ENCODE measurements at places on chromosomes 7 and 10. TPM values are rescaled to one million over a fixed set of nuclear protein-coding genes. Genes with fewer than 3 reads are reported as not detected.

The NKX6-2 gene
- total RNA-seq, result not detected

The NME8 gene
- total RNA-seq, result not detected

The GRM3 gene
- 2.1 TPM for total RNA-seq

The GPC2 gene
- 4.5 TPM for total RNA-seq

The KLF14 gene
- 0.83 TPM for total RNA-seq

The UCN3 gene
- not detected for total RNA-seq

The BMPER gene
- 1.0 TPM for total RNA-seq

The GDF2 gene
- not detected for total RNA-seq

DNA sequence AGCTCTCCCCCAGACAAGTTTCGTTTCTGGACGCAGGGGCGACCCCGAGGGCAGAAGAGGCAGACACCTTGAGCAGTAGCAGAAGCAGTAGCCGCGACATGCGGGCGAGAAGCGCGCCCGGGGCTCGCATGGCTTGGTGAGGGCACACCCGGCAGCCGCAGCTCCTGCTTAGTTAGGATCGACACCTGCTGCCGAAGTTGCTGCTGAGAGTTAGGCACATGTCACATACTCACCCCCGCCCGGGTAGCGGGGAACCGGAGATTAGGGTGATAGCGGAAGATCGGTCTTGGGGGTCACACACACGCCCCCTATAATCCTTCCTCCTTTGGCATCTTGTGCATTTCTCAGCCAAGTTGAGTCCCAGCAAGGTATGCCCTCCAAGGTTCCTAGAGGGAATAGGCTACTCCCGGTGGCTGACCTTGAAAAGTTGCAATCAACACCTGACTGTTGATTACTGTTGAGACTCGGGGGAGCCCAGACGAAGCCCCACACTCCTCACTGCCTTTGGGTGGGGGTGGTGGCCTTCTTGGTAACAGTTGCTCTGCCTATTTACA is 668 bp downstream of the GPR37 start:
- no peaks in the 10 kb centered on the region for H3K27me3 ChIP-seq
- no peaks in the 10 kb centered on the region for H3K4me1 ChIP-seq
- no peak for DNase-seq
- no peak overlapping the region for H3K27ac ChIP-seq
- peak overlapping the region; percentile 43 for H3K4me3 ChIP-seq

DNA sequence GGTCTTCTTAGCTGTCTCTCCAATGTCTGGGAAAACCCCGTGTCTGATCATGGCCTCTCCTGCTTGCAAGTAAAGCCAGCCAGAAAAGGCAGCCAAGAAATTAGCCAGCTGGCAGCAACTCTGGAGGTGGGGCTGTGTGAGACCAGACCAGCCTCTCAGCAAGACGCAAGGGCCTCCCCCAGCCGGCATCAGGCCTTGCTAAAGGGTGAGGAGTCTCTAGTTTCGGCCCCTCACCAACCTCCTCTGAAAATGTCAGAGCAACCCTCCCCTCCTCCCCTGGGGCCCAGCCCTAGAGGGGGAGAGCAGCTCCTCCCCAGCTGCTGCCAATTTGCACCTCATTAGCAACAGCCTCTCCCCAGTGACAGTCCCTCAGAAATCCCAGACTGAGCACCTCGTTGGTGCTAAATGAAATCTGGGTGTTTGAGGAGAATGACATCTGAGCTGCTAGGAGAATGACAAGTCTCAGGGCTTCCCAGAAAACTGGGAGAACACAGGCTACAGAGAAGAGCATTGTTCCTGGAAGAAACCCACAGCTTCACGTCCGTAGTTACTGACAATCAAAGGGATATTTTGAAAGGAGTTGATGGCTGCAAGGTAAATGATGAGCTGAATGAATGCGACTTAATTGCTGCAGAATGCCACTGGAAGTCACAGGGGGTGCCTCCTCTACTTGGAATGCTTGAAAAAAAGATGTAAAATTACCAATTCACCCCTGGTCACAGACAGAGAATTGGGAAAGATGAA is 25.9 kb downstream of the DGKI start:
- no peaks in the 10 kb centered on the region for H3K27me3 ChIP-seq
- no peak overlapping the region for H3K27ac ChIP-seq
- H3K4me3 ChIP-seq, result no peak overlapping the region
- H3K36me3 ChIP-seq, result no peaks in the 10 kb centered on the region
- H3K4me1 ChIP-seq, result no peaks in the 10 kb centered on the region

GRCh38 chr7:77674878-77675277 is 21.4 kb upstream of the RSBN1L start:
- no peak for DNase-seq
- H3K4me1 ChIP-seq, result no peaks in the 10 kb centered on the region
- H3K4me3 ChIP-seq, result no peak overlapping the region
- H3K27me3 ChIP-seq, result no peaks in the 10 kb centered on the region

DNA sequence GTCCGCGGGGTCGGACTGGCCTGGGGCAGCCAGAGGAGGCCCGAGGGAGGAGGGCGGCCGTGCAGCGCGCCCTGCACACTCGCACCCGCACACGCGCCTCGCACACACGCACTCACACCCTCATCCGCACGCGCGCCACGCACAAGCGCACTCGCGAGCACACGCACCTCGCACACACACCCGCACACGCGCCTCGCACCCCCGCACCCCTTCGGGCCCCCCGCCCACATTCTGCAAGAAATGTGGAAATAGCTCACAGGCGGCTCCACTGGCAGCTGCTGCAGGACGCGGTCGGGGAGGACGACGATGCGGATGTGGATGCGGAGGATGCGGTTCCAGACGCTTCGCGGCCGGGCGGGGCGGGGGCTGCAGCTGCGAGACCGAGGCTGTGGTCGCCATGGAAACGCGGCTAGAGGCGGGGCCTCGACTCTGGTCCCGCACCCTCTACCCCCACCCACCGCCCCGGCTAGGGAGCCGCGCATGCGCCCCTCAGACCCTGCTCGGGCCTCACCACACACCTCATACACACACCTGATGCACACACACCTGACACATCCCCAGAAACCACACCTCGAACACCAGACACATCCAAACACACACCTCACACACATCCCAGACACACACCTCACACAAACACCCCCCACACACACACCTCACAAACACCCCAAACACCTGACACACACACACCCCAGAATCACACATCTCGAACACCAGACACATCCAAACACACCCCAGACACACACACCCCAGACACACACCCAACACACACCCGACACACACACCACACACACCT is at the start of gene CALY:
Gene CALY, minus strand, starts transcription at position 320 of the 793 bp plus-strand sequence. CDS start 7,907 bp downstream, outside the sequence.
- peaks cover 21% of the 10 kb centered on the region for H3K4me1 ChIP-seq
- no peak for DNase-seq
- H3K36me3 ChIP-seq, result no peaks in the 10 kb centered on the region
- H3K27me3 ChIP-seq, result peaks cover 42% of the 10 kb centered on the region

DNA sequence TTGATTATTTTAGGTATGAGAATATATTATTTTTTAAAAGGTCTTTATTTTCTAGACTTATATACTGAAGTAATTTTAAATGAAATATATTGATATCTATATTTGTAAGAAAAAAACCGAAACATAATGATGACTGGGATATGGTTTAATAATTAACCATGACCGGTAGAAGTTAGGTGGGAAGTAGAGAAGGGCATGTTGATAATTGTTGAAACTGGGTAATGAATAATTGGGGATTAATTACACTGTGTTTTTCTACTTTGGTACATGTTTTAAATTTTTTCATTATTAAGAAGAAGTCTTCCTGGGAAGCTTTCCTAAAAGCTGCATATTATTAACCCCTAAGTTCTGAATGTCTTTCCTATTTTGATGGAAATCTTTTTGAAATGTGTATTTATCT is 16.3 kb downstream of the TSPAN12 start:
- H3K36me3 ChIP-seq, result no peaks in the 10 kb centered on the region
- DNase-seq, result no peak
- H3K4me3 ChIP-seq, result no peak overlapping the region
- H3K27me3 ChIP-seq, result no peaks in the 10 kb centered on the region
- H3K4me1 ChIP-seq, result no peaks in the 10 kb centered on the region

GRCh38 chr7:129401228-129401966 is 32.8 kb upstream of the STRIP2 start:
- H3K4me3 ChIP-seq, result no peak overlapping the region
- no peaks in the 10 kb centered on the region for H3K4me1 ChIP-seq
- H3K36me3 ChIP-seq, result no peaks in the 10 kb centered on the region
- no peak overlapping the region for H3K27ac ChIP-seq

DNA sequence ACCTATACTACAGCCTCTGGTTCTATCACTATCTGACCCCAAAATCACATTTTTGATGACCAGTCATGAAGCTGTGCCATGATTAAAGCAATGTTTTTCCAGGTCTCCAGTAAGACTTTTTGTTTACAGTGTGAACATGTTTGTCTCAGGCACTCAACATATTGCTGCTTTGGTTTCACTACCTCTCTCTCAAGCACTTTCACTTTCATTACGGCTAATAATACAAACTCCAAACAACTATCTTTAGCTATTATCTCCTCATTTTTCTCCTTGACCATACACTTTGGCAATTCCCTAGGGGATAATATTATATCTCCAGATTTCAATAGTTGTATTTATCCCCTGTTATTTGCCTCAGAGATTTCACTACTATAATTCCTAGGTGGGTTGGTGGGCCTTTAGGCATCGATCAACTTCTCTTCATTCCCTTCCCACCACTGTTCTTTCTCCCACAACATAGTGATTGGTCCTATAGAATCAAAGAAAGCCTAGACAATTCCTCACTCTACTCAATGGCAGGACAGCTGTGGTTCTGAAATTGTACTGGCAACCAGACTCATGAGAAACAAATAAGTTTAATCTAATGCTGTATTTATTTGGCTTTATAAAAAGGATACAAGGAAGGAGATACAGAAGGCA is 261.4 kb upstream of the ZWINT start:
- H3K4me1 ChIP-seq, result no peaks in the 10 kb centered on the region
- no peaks in the 10 kb centered on the region for H3K36me3 ChIP-seq
- peak overlapping the region; percentile 12 for H3K27ac ChIP-seq

- H3K27ac ChIP-seq, result no peak overlapping the region
- H3K36me3 ChIP-seq, result no peaks in the 10 kb centered on the region
- H3K27me3 ChIP-seq, result no peaks in the 10 kb centered on the region
- no peak for DNase-seq
- no peaks in the 10 kb centered on the region for H3K4me1 ChIP-seq
- no peak overlapping the region for H3K4me3 ChIP-seq
Measured at GRCh38 chr7:69719717-69720116, 121.4 kb downstream of the AUTS2 start.

DNA sequence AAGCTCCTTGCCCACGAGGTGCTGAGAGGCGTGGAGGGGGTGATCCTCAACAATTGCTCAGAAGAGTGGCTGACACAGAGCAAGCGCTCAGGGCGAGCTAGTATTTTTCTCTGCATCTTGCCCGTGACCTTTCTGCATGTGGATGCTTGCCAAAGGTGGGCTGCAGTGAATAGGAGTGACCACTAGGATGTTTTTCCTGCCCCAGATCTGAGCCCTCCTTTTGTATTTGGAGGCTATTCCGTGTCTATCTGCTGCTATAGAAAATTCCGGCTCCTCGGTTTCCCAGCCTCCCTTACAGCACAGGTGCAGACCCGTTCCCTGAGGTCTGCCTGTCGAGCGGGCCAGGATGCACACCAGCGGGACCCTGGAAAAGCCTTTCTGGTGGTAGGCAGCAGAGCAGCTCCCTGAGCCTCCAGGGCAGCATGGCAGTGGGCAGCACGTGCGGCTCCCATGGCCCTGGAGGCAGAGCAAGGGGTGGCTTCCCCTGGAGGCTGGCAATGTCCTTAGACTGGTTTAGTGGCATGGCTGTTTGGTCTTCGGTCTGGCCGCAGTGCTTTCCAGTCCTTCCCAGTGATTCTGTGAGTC is 145.1 kb upstream of the PCBD1 start:
- H3K36me3 ChIP-seq, result no peaks in the 10 kb centered on the region
- no peaks in the 10 kb centered on the region for H3K4me1 ChIP-seq
- no peak overlapping the region for H3K27ac ChIP-seq

DNA sequence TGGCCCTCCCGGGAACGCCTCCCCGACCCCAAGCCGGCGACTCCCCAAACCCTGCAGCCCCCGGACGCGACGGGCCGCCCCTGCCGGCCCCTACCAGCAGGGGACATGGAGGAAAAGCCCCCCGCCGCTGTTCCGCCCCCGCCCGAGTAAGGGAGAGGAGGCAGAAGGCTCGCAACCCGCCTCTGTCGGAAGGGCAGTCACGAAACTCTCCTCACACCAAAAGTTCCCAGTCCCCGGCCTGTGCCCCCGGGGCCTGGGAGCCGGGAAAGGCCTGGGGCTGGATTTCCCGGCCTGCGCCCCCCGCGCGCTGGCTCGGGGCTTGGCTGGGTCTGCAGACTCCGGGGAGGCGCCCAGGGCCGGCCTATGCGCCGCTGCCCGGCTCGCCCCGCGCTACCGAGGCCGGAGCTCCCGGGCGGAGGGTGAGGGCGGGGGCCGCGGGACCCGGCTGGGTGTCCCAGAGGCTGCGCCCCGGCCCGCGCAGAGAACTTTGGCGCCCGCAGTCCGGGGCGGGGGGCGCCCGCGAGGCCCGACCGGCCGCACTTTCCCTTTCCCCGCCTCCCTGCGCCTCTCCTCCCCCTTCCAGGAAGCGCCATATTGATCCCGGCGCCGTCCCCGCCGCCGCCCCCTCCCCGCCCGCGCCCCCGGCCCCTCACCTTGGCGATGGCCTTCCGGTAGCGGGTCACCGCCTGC is 728 bp downstream of the PARD3 start:
- H3K4me3 ChIP-seq, result peak overlapping the region; percentile 56
- peak overlapping the region; percentile 95 for H3K27ac ChIP-seq
- DNase-seq, result peak; percentile 58
- H3K27me3 ChIP-seq, result no peaks in the 10 kb centered on the region
- H3K4me1 ChIP-seq, result peaks cover 13% of the 10 kb centered on the region

GRCh38 chr10:105017691-105018090 is 376.6 kb downstream of the SORCS3 start:
- H3K27ac ChIP-seq, result no peak overlapping the region
- no peaks in the 10 kb centered on the region for H3K36me3 ChIP-seq
- DNase-seq, result no peak
- H3K4me3 ChIP-seq, result no peak overlapping the region

- H3K27me3 ChIP-seq, result no peaks in the 10 kb centered on the region
- H3K4me1 ChIP-seq, result no peaks in the 10 kb centered on the region
- no peak overlapping the region for H3K27ac ChIP-seq
- DNase-seq, result no peak
Measured at GRCh38 chr7:120825576-120825975, 32.4 kb downstream of the TSPAN12 start.

GRCh38 chr7:23955145-23955544 is 245.1 kb downstream of the STK31 start:
- H3K4me3 ChIP-seq, result no peak overlapping the region
- H3K4me1 ChIP-seq, result no peaks in the 10 kb centered on the region
- no peaks in the 10 kb centered on the region for H3K36me3 ChIP-seq

DNA sequence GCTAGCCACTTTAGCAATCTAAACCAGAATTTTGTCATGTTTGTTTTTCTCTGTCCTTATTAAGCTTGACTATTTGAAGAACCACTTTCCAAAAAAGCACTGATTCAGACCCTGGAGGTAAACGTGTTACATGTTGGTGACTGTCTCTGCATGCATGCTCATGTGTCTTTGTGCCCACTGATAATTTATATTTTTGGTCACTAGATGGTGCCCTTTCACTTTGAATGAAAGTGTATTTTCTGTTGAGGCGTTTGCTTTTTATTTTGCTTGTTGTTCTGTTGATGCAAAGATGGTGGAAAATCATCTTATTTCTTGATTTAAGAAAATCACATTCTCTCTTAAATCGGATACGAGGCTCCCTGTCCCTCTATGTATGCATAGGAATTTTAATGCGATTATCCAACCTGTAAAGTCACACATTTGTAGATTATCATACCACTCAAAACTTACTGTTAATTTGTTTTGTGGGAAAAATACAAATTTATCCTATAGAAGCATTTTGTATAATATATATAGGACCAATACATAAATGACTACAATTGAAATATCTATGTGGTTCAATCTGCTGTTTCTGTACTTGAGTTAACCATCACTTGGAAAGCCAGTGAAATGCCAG is 269.3 kb downstream of the BICC1 start:
- no peak overlapping the region for H3K4me3 ChIP-seq
- H3K36me3 ChIP-seq, result no peaks in the 10 kb centered on the region
- DNase-seq, result no peak
- no peaks in the 10 kb centered on the region for H3K4me1 ChIP-seq
- H3K27ac ChIP-seq, result no peak overlapping the region
